ENCODE measurements at places on chromosomes 1 and 21.

DNA sequence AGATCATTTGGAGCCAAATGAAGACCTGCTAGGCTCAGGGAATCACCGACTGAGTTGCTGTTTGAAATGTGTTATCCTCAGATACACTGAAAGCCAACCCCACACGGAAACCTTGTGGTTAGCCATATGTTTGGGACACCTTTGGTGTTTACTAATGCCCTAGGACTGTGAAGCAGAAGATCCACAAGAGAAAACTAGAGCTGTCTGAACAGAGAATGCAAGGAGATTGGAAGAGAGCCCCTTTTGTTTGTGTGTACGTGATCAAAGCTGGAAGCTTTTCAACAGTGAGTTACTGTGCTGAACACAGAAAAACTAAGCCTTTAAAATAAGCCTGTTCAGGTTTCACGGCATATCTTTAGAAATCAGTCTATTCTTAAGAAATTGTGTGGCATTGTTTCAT, 908.2 kb upstream of the ADGRL2 start:
- peak; percentile 24 for DNase-seq

DNA sequence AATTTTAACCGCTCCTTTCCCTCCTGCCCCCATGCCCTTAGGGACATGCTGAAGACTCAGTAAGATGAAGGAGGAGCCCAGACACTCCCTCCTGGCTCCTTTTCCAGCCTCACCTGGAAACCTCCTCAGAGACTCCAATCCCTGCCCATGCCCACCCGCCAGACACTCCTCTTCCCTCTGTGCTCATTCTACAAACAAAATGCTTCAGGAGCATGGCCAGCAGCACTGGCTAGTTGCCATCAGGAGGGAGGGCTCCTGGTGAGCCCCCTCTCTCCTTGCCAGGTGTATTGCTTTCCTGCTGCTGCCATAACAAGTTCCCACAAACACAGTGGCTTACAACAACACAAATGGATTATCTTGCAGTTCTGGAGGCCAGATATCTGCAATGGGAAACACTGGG, 126.1 kb downstream of the PSMG1 start:
- DNase-seq, result no peak

- no peak for DNase-seq
These were observed 54.9 kb downstream of the RGL1 start for GRCh38 chr1:183859831-183860230.

GRCh38 chr21:39114871-39115575, 68.2 kb downstream of the PSMG1 start:
- DNase-seq, result no peak

DNA sequence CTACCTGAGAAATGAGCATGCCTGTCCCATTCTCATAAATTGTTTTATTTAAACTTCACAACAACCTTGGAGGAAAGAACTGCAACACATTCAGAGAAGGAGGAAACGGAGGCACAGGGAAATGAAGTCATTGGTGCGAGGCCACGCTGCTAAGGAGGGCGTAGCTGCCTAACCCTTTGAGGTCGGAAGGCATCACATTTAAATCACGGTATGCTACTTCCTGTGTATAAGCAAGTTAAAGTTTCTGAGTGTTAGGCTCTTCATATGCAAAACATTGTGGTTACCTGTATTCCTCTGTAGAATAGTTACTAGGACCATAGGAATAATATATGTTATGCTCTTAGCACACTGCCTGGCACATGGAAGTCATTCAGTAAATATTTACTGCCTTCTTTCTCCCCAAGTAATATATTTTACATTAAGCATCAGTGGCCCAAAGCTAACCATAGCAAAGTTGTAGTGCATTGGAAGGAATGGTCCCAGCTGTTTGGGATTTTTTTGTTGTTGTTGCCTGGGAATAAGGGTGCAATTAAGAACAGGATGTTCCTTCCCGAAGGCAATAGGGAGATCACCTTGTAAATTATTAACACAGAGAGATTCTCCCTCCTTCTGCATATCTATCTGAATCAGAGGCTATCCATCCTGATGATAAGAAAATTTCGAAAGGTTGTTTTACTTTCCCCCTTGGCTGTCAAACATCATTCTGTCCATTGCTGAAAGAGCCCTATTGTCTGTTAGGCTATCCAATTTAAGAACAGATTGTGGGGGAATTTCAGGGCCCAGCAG, 192.2 kb upstream of the C8B start:
- DNase-seq, result no peak

DNA sequence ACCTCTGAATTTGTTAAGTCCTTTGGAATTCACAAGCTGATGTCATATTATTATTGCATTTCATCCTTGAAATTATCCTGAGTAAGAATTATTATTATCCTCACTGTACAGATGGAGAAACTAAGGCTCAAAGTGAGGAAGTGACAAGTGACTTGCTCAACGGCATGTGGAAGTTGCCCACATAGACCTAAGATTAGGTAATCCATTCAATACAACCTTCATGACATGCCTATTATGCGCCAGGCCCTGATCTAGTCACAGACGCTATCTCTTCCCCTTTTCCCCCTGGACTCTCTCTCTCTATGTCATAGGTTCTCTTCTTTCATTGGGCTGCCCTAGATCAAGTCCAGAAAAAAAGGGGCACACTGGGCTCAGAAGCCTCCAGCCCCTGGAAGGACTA, 84.9 kb upstream of the KCNK2 start:
- DNase-seq, result no peak
